ENCODE measurements at places on chromosomes 7 and 10. TPM values are rescaled to one million over a fixed set of nuclear protein-coding genes. Genes with fewer than 3 reads are reported as not detected.
A peak's percentile ranks its signal among the peaks of the same experiment; 100 is the strongest.

DNA sequence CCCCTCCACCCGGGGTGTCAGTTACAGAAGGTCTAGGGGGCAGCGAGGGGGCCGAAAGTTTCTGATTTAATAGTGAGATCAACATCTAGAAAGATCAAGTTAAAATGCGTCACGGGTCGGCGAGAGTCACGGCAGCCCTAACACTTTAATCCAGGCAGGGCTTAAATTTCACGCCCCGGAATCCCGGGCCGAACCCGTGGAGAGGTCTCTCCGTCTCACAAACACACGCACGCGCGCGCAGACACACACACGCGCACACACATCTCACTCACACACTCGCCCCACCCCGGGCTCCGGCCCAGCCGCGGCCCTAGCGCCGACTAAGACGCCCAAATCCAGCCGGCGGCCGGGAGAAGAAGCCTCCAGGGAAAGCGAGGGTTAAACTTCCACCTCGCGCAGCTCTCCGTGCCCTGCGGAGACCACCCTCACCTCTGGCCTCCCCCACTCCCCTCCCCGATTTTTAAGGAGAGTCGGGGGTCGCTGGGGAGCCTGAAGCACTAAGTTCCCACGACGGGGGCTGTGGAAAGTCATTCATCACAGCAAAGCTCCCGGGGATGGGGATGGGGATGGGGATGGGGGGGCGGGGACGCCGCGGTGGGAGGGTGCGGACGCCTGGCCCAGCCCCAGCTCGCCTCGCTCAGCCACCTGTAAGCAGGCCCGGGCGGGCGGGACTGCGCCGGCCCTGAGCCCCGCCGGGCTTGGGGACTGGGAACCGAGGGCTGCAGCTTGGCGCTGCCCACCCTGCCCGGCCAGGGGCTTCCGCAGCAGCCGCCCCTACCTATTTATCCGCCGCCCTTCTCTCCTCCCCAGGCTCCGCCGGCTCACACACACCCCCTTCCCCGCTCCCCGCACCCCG, 1.6 kb downstream of the PDGFA start:
- peak overlapping the region; percentile 75 for H3K4me3 ChIP-seq
- no peaks in the 10 kb centered on the region for H3K36me3 ChIP-seq
- peak overlapping the region; percentile 76 for H3K27ac ChIP-seq
- no peak for DNase-seq

DNA sequence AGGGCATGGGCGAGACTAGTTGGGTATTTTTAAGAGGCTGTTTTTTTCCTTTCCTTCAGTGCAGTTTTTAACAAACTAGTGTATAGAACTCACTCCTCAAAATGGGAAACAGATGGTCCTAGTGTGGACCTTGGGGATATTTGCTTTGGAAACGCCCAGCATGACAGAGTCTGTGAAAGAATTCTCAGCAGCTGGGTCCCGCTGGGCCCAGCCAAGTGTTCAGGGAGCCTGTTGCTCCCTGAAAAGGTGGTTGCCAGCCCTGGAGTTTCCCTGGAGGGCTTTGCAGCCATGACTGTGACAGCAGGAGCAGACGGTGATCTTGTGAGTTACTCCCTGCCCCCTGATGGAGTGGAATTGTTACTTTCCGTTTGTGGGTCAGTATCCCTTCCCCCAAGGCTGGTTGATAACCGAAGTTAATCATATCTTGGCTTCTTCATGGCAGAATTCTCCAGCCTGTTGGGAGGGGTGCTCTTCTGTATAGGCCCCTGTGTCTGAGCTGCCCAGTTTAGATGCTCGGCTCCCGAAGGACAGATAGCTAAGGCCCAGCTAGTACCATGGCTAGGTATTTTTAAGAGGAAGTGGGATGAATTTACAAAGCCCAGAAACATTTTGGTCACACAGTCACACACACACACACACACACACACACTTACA, 278.6 kb upstream of the HABP2 start:
- no peaks in the 10 kb centered on the region for H3K27me3 ChIP-seq
- H3K4me1 ChIP-seq: peaks cover 16% of the 10 kb centered on the region
- H3K27ac ChIP-seq: peak overlapping the region; percentile 69
- H3K36me3 ChIP-seq: no peaks in the 10 kb centered on the region

DNA sequence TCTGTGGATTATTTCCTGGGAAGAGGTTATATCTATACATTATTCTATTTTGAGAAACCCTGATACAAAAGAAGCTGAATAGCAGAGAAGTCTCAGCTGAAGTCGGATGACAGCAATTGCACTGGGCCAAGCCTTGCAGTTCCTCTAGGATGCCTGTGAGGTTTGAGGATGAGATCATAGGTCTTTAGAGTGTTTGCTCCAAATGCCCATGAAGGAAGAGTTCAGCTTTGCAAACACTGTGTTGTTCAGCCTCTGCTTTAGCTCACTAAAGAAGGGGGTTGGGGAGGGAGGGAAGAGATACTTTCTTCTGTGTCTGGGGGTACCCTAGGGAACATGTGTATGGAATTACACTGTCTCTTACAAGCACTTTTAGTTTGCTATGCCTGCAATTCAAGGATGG, 282.5 kb upstream of the NRP1 start:
- H3K36me3 ChIP-seq: no peaks in the 10 kb centered on the region
- H3K4me3 ChIP-seq: no peak overlapping the region
- H3K27me3 ChIP-seq: no peaks in the 10 kb centered on the region

DNA sequence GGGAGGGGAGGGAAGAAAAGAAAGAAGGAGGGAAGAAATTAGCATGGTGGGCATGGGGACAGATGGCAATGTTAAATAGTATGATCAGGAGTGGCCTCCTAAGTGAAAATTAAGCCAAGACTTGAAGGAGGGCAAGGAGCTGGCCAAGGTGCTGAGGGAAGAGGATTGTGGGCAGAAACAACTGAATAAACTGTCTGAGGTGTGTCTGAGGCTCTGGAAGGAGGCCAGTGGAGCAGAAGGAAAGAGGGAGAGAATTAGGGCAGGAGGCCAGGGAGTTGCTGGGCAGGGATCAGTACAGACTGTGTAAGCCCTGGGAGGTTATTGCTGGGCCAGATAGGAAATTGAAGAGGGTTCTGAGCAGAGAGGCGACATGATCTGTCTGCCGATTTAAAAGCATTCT, 40.6 kb upstream of the VKORC1L1 start:
- no peak for DNase-seq
- H3K4me1 ChIP-seq: no peaks in the 10 kb centered on the region
- peaks cover 5% of the 10 kb centered on the region for H3K36me3 ChIP-seq
- no peak overlapping the region for H3K27ac ChIP-seq
- H3K27me3 ChIP-seq: no peaks in the 10 kb centered on the region
- H3K4me3 ChIP-seq: no peak overlapping the region

DNA sequence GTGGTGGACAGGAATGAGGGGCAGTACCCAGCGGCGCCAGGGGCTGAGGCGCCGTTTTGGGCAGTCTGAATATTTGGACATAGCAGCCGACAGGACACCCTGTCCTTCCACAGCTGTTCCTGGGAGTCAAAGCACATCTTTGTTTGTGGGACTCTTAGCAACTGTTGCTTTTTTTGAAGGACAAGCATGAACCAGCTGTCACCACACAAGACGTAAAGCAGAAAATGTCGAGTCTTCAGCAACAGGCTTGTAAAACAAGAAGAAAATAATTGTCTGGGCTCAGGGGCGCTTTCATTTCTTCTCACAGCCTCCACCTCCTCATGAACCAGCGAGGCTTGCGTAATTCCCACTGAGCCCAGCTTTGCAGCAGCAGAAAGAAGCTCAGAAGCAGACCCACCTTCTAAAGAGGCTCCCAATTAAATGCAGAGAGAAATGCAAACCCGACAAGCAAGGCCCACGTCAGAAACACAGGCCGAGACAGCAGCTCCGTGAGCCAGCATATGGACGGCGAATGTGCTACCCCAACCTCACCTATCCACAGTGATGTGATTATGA, 68.9 kb upstream of the DNAAF5 start:
- H3K4me1 ChIP-seq: no peaks in the 10 kb centered on the region
- DNase-seq: no peak
- H3K27me3 ChIP-seq: no peaks in the 10 kb centered on the region
- H3K36me3 ChIP-seq: no peaks in the 10 kb centered on the region
- H3K27ac ChIP-seq: no peak overlapping the region

- H3K27ac ChIP-seq: no peak overlapping the region
- peaks cover 59% of the 10 kb centered on the region for H3K36me3 ChIP-seq
- H3K4me3 ChIP-seq: no peak overlapping the region
- no peaks in the 10 kb centered on the region for H3K4me1 ChIP-seq
- H3K27me3 ChIP-seq: no peaks in the 10 kb centered on the region
- no peak for DNase-seq
Measured at GRCh38 chr10:18554479-18554878, 96.9 kb downstream of the NSUN6 start.

GRCh38 chr7:39017369-39017915, 39.7 kb downstream of the POU6F2 start:
- DNase-seq: no peak
- H3K4me1 ChIP-seq: no peaks in the 10 kb centered on the region
- H3K27me3 ChIP-seq: no peaks in the 10 kb centered on the region
- no peaks in the 10 kb centered on the region for H3K36me3 ChIP-seq
- no peak overlapping the region for H3K27ac ChIP-seq

The SPRN gene
- total RNA-seq: not detected

The NAT16 gene
- total RNA-seq: not detected

Data from suprapubic skin (tissue), 4 donors.